Stimulated activated CD8-positive, alpha-beta memory T cell treated with anti-CD3 and anti-CD28 coated beads, Interleukin-7, amount 100 ng/mL, for 24 hours (primary cell): ENCODE measurements at places on chromosomes 5 and 9.
A peak's percentile ranks its signal among the peaks of the same experiment; 100 is the strongest.

- DNase-seq, result no peak
Observed at GRCh38 chr5:7822449-7822848, 28.5 kb downstream of the CFAP90 start.

DNA sequence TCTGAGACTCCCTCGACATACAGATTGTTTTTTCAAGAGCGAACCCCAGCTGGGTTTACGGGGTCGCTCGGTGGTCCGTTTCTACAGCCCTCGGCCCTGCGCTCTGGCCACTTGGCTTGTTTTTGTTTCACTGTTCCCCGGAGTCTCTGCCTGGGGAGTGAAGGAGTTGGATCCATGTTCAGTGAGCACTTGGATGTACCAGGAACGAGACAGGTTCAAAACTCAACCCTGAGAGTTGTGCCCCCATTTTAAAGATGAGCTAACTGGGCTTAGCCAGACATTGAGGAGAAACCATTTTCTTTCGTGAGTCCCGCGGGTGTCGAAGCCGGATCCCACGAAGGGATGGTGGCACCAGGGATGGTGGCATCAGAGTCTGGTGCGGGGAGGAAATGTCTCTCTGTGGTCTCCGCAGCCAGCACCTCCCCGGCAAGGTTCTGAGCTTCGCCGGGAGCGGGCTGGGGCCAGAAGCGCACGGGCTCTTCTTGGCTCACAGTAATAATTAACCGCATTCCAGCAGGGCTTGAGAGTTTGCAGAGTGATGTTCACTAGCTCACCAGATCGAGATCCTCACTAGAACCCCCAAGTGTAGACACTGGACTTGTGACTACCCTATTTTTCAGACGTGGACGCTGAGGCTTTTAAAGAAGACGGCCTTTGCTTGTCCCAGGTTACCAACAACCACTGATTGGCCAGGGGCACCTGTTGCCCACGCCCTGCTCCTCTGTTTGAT is 1.0 kb downstream of the MSX2 start:
- DNase-seq, result no peak

- no peak for DNase-seq
Observed at GRCh38 chr5:65262649-65263059, 219.1 kb downstream of the ADAMTS6 start.

GRCh38 chr9:98532574-98532973 is 176.2 kb downstream of the GABBR2 start:
- no peak for DNase-seq

GRCh38 chr9:121645853-121646807 is 5.3 kb upstream of the DAB2IP start:
- DNase-seq, result no peak

GRCh38 chr5:123881759-123882244 is 369.8 kb downstream of the CSNK1G3 start:
- no peak for DNase-seq

- peak; percentile 40 for DNase-seq
Observed at GRCh38 chr5:6765612-6766525, 52.6 kb downstream of the TENT4A start.

DNA sequence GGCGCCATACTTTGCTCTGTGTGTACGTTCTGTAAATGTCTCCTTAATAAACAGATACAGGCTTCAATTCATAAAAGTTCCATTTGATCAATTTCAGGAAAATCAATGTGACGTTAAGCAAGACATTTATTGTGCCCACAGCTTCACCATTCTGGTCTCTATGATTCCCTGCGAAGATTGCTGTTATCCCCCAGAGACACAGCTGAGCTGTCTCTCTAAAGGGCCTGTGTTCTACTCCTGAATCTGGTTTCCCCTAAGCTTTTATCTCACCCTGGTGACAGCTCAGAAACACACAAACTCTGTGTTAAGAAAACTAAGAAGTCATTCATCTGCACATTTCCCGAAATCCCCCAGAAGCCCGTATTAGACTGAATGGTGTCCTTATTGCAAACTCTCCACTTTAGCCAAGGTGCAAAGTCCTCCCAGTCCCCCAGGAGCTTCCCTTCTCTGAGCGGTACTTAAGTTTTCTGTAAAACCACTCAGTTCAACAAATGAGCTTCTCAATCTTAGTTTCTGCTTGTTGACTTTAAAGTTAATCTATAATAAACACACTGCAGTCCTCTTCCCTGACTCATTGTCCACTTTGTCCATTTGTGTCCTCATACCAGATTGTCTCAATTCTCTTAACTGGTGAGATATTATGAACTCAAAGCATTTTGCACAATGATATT is 1.4 kb upstream of the C5orf15 start:
- no peak for DNase-seq

DNA sequence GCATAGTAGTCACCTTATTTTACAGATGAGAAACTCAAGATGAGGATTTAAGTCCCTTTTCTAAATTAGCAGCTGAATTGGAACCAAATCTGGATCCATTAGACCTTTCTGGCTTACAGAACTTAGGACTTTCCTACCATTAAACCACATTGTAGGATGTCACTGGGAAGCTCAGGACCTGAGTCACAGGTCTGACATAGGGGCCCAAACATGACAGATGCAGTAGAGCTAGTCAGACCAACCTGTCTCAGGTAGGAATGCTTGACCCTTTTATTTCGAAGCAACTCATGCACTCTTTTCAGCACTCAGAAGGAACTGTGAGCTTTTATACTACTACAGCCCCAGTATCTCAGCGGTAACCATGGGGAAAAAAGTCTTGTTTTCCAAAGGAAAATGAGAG is 2.6 kb downstream of the RAB24 start:
- DNase-seq, result no peak

DNA sequence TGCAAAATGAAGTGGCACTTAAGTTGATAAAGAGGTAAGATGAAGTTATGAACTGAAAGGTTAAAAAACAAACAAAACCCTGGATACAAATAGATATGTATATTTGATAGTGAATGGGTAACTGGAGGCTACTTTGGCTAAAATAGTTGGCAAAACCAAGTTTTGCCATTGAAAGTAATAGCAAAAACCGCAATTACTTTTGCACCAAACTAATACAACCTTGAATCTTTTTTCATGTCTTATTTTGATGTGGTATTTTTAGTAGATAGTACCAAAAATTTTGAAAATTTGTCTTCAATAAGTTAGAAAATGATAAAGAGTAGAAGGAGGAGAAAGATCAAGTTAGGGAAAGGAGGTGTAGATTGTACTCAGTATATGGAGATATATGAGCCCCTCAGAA is 47.9 kb upstream of the PLCXD3 start:
- DNase-seq, result no peak

- DNase-seq, result no peak
Observed at GRCh38 chr5:116520771-116521170, 53.9 kb downstream of the SEMA6A start.

DNA sequence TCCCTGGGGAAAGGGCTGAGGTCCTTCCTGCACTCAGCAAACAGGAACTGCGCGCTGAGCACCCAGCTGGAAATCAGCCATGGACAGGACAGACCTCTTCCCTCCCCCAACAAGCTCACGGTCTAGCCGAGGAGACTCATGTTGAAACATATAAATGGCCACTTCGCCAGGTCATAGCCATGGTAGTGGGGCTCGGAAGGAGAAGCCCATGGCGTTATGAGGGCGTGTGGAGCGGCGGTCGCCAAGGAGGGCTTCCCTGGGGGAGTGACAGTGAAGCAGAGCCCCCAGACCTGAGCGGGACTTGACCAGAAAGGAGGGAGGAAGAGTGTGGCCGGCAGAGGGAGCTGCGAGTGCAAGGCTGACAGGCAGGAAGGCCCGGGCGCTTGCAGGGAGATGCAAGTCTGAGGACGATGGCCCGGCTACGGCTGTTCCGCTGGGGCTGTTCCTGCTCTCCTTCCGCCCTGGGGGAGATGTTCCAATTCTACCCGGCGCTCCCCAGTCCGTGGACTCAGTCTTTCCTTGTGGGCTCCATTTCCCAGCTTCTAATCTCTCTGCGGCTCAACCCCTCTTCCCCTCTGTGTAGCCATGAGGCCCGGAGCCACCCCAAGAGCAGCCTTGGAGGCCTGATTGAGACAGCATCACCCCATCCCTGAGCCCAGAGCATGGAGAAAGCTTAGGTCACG is 43.9 kb upstream of the PRRC2B start:
- DNase-seq, result peak; percentile 76

DNA sequence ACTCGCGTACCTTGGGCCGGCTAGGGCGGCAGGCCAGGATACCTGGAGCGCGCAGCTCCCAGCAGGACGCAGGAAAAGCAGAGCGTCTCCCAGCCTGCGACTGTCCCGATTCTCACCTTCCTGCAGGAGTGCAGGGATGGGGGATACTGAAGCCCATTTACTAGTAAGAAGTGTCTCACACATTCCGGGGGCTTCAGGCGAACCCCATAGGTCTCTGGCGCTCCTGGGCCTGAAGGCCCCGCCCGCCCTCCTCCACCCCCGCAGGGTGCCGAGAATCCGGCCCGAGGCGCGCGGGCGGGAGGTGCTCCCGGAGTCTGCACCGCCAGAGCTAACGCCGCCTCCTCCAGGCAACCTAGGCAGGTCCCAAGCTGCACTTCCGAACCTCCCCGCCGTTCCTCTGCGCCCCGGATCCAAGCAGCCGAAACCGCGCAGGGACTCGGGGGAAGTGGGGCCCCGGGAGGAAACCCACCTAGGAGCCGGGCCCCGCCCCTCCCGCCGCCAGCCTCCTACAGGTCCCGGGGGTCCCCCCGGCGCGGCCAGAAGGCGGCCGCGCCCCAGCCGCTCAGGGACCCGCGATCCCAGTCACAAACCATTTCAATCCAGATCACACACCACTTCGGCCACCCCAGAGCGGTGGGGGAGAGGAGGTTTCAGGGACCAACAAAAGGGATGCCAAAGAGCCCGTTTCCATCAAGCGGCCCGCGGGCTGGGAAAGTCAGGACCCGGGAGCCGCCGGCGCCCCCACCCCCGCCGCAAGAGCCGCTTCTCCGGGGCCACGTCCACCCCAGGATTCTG is 1.2 kb downstream of the ROR2 start:
- DNase-seq, result no peak

DNA sequence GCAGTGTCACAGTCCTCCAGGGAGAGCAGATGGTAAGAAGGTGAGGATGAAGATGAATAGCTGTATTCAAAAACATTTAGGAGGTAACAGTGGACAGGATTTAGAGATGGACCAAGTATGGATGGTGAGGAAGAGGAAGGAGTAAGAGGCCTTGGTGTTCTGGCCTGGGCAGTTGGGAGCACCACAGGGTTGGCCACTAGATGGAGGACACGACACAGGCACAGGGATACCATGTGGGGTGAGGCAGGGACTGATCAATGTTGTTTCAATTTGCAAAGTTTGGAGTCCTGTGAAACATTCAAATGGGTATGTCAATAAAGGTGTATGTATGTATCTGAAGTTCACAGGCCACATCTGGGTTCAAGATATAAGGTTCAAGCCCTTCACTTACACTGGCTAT is 141.1 kb upstream of the RASEF start:
- DNase-seq, result no peak

DNA sequence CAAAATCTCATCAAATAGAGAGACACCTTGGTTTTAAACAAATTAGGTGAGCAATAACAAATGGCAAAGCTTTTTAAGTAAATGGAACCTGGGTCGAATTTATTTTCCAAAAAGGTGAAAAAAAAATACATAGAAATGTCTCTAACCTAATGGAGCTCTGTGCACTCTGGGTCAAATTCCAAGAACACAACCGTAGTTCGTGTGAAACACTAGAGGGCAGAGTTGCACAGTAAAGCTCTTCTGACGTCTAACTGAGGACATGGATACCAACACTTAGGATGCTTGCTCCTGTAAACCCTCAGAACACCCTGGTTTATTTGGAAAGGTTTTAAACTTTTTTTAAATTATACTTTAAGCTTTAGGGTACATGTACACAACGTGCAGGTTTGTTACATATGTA is 18.9 kb downstream of the MARCHF11 start:
- no peak for DNase-seq

DNA sequence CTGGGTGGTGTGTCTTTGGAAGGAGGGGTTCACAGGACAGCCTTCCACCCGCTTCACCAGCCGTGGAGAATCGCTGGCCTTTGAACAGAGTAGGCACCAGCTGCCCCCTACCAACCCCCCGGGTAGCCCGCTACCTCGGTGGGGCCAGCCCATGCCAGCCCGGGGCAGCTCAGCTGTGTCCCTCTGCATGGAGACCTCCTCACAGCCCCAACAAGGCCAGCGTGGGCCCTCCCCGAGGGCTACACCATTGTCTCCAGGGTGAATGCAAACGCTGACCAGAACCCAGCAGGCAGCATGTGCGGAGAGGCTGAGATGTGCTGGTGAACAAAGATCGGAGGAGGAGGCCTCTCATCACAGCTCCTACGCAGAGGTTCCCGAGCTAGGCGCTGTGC is 51.9 kb downstream of the LMX1B start:
- DNase-seq, result no peak

DNA sequence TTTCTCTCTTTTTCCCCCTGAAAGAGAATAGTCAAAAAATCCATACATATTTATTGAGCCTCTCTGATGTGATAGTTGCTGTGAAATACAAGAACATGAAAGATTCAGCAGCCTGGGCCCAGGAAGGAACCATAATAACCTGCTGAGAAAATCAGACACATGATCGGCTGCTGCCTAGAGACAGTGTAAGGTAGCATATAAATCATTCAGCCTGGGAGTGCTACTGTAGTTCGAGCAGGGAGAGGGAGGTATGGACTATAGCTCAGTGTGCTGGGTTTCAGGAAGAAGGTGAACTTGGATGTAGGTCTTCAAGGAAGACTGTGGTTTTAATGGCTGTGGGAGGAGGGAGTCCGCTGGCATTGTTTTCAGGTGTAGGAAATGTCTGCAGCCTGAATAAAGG is 469.1 kb downstream of the RAB3C start:
- no peak for DNase-seq
